LHCN-M2 (cell line): ENCODE measurements at places on chromosomes 5 and 9. TPM values are rescaled to one million over a fixed set of nuclear protein-coding genes. Genes with fewer than 3 reads are reported as not detected.

PCDHGB4 gene
- total RNA-seq: 0.69 and 0.71 TPM in 2 replicates

DNA sequence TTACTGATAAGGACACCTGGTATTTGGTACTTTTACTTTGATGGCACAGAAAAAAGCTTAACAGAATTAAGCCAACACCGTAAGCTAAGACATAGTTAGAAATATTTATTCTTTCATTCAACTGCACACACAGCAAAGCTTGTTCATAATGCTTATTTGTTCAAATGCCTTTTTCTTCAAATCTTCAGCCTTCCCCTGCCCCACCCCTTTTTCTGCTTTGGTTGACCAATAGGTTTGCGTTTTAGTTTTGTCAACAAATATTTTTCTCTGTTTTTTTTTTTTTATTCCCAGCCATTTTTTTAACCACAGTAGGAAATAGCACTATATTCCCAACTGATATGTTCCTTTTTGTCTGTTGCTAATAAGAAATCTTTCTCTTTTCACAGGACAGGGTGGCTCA lies 4.9 kb upstream of the RICTOR start:
- DNase-seq: no peak

SPEF2 gene
- total RNA-seq: 1.6 and 1.9 TPM in 2 replicates

- DNase-seq: peak; percentile 47
Observed at GRCh38 chr9:136695435-136695895, 8.2 kb upstream of the AGPAT2 start.

GRCh38 chr9:134917431-134918373 lies at the start of gene FCN1:
TSS of gene FCN1 (minus strand) at chr9:134917912. CDS start at chr9:134917871, 41 bp downstream.
- DNase-seq: no peak

SOX30 gene
- total RNA-seq: 0.06 TPM in 1 of 2 replicates, not detected in the other

- no peak for DNase-seq
Observed at GRCh38 chr9:127945338-127945737, 7.7 kb upstream of the DPM2 start.

FAM120A gene
- 79.0 and 88.5 TPM in 2 replicates for total RNA-seq

- DNase-seq: no peak
Observed at GRCh38 chr5:138604176-138604785, 29.1 kb upstream of the HSPA9 start.

DNA sequence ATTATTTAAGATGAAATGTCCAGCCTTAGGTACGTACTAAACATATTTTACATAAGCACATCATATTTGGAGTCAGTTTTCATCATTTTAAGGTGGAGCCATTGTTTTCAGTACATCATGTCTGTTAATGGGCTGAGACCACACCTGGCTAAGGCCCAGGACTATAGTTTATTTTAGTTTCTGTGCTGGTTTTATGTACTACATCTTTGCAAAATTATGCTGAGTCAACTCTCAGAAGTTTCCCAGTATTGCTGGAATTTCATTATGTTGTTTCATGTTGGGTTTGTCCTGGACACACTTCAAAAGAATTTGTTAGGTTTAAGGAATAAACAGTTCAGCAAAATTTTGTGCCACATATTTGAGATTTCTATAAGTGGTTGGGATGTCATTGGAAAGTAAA lies 171.2 kb downstream of the CCDC171 start:
- peak; percentile 32 for DNase-seq

GRCh38 chr9:128607642-128608350 lies 48.9 kb downstream of the DYNC2I2 start:
- DNase-seq: peak; percentile 96

- peak; percentile 39 for DNase-seq
Observed at GRCh38 chr5:83102364-83102980, 25.1 kb downstream of the XRCC4 start.

DNA sequence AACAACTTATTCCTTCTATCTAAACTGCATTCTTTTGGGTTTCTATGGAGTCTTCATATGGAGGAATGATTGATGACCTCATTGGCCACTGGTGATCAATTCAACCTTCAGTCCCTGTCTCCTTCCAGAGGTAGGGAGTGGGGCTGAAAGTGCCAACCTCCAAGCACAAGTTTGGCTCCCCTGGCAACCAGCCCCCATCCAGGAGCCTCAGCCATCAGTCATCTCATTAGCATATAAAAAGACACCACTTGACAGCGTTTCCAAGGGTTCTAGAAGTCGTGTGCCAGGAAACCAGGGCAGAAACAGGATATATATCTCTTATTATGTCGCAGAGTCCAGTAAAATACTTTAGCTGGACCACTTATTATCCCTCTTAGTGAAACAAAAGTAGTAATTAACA lies 9.8 kb downstream of the SLC31A2 start:
- no peak for DNase-seq

DNA sequence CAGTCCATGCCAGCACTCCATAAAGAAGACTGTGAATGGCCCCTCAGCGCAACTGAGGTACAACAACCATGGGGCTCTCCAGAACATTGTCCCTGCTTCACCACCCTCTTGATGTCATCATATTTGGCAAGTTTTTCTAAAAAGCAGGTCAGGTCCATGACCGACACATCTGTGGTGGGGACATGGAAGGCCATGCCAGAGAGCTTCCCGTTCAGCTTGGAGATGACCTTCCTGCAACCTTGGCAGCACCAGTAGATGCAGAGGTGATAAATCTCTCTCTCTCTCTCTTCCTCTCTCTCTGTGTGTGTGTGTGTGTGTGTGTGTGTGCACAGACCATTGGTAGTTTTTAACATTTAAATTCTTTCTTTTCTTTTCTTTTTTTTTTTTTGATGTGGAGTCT lies 35.4 kb upstream of the AGXT2 start:
- DNase-seq: no peak

DNA sequence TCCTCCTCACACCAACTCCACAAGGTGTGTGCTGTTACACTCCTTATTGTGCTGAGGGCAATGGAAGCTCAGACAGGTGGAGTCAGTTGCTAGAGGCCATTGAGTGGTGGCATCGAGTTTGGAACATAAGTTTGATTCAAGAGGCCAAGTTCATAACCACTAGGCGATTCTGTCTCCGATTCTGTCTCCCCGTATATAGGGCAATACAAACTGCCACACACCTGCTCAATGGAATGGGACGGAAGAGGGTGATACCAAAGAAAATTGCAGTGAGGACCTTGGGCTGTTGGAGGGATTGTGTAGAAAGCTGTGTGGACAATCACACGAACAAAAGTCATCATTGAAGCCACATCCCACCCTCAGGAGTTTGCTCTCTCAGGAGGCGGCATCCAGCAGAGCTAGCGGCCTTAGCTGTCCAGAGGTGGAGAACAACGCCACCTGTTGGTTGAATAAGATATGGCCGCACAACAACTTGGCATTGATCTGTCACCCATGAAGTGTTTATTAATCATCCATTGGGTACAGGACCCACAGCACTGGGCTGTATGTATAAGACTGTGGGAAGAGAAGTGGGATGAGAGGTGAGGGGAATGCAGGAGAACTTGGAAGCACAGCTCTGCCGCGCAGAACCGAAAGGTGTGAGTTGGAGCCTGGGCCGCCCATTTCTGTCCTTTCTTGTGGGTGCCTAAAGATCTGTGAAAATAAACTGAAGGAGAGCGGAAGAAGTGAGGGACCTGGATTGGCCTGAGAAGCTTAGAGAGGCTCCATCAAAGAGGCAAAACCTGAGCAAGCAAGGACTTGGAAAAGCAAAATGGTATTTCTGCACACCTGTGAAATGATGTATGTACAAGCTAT lies 16.1 kb upstream of the NEUROG1 start:
- DNase-seq: peak; percentile 46

GRCh38 chr5:102498271-102499034 lies at the start of gene SLCO6A1:
TSS of gene SLCO6A1 (minus strand) at chr5:102499001. CDS start at chr5:102498844, 157 bp downstream.
- no peak for DNase-seq

TIGD6 gene
- total RNA-seq: 5.6 and 6.9 TPM in 2 replicates

ECM2 gene
- total RNA-seq: 0.38 and 0.92 TPM in 2 replicates

TAF11L10 gene
- total RNA-seq: not detected in 2 replicates

DNA sequence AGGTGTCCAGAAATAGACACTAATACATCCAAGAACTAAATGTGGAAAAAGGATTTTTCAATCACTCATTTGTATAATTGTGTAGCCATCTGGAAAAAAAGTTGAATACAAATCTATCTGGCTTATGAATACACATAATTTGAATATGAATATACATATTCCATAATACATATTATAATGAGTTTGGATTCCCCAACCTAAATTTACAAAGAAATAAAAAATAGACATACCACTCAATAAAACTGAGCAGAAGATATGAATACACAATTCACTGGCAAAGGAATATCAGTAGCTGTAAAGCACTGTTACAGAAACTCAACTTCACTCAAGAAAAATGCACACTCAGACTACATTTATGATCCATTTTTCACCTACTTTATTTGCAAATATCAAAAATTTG lies 121.9 kb upstream of the EDIL3 start:
- DNase-seq: no peak

- DNase-seq: no peak
Observed at GRCh38 chr9:18564018-18564880, 90.3 kb downstream of the ADAMTSL1 start.

GRCh38 chr9:124698265-124698664 lies 72.8 kb downstream of the NR6A1 start:
- DNase-seq: peak; percentile 83

GRCh38 chr5:74127381-74128320 lies 501.7 kb downstream of the ARHGEF28 start:
- DNase-seq: peak; percentile 39

GRCh38 chr5:35920890-35921289 lies 17.5 kb downstream of the CAPSL start:
- no peak for DNase-seq

DNA sequence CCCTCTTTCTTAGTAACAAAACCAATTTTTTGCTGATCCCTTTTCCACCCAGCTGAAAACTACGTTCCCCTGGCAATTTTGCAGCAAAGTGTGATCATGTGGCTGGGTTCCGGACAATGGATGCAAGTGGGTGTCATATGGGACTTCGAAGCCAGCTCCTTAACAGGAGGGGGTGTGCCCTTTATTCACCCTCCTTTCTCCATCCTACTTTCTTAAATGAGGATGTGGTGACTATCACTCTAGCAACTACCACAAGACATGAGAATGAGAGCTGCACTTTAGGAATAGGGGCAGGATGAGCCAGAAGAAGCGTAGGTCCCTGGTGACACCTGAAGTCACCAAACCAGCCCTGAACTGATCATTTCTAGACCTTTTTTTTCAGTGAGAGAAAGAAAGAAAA lies 58.9 kb downstream of the IRF1 start:
- DNase-seq: no peak

DNA sequence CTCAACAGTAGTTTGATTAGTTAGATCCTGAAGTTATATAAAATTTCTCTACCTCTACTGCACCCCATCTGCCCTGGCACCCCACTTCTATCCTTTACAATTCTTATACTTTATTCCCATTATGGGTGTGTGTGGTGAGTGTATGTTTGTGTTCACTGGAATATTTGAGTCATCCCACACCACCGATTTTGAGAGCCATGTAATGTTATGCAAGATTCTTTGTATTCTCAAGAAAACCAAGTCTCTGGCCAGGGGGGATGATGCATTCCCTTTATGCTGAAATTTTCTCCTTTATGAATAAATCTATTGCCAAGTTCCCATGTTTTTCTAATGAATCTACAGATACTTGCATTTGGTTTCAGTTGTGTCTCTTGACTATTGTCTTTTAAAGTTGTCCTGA lies 266.8 kb downstream of the ARHGEF28 start:
- peak; percentile 78 for DNase-seq

CAVIN4 gene
- total RNA-seq: 2.2 and 5.2 TPM in 2 replicates

DNA sequence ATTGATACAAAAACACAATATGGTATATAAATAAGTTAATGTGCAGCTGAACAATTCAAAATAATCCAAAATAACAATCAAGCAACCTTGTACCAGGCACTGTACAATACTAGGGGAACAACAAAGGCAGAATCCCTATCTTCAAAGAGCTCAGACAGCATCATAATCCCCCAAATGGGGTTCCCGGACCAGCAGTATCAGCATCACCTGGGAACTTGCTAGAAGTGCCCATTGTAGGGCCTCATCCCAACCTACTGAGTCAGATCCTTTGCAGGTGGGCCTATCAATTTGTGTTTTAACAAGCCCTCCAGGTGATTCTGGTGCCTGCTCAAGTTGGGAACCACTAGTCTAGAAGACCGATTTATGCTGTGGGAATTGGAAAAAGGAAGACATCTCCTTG lies 27.1 kb downstream of the SLIT3 start:
- no peak for DNase-seq
